ENCODE measurements at places on chromosomes 5 and 9.

DNA sequence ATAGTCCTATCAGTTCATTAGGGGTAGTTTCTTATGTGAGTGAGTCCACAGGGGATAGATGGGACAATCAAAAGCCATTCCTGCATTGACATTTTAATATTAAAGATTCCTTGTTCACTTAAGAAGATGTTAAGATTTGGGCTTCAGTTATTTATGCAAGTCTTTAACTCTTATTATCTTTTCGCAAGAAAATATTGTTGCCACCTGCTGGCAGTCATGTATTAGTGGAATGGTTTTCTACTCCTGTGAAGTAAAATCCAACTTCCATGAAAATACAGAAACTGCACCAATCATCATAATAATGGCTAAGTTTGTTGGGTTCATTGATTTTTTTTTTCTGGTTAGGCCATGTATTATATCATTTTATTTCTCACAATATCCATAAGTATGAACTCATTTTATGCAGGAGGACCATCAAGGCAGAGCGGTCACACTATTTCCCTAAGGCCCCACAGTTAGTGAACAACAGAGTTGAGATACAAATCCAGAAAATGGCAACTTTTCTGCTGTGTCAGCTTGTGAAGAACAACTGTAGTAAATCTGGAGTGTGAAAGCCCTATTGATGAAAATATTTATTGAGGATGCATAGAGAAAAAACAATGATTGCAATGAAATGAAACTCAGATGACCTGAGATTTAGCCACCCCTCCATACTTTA lies 88.5 kb upstream of the TXNDC8 start:
- no peak for DNase-seq

DNA sequence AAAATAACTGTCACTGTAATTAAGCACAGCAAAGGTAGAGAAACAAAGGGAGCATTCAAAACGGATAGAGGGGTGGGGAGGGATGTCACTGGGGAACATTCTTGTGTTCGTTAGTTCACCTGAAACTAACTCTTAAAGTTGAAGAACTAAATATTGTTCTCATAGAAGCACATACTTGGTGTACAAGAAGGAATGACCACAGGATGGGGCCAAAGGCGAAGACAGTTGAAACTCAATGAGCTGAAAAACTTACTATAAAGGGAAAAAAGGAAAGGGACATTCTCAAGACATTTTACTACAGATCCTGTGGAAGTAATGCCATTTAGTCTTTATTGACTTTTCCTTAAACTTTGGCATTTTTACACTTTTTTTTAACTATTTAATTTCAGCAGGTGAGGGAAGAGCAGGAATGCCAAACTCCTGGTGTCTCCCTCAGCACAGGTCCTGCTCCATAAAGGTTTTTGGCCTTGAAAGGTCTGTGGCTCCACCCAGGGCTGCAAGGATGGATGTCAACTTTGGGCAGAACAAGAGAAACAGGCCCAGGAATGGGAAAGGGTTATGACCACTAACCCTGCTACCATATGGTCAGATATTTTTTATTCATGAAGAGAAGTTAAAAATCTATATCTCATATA lies 197.6 kb upstream of the RASA1 start:
- no peak for DNase-seq

DNA sequence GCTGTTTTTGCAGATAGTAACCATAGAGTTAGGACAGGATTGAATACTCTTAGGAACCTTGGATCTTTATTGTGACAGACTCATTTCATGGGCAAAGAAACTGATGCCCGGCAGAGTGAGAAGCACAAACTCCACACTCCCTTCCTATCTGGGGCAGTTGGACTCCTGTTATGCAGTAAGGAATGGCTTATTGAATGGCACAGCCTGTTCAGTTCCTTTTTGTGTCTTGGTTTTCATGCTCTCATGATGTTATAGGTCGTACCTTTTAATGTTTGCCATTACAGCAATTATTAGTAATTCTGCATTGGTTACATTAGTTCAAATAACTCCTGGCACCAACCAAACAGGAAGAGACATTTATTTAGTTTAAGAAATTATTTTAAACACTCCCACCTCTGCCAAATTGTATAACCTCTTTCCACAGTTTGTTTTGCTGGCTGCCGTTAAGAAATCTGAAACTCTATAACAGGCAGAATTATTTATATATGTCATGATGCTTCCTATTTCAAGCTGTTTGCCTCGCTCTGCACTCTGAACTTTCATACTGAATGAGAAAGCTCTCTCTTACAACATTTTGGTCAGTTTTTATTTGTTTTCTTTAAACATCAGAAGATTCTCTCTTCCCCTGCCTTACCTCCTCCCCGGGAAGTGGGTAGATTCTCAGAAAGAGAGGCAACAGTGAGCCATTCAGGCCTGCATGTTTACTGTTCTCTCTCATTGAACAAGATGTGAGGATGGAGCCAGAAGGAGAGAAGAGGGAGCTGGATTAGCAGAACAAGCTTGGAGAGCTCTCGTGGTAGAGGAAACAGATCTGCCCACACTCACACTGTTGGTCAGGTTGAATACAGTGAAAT lies 144.4 kb downstream of the ARHGEF28 start:
- DNase-seq = no peak

- DNase-seq = no peak
These were observed 20.6 kb upstream of the CAST start for GRCh38 chr5:96641368-96642280.

GRCh38 chr9:70760228-70760627 lies 345.8 kb upstream of the KLF9 start:
- DNase-seq = no peak

- DNase-seq = no peak
These were observed 136.2 kb downstream of the MPDZ start for GRCh38 chr9:13143281-13143680.

DNA sequence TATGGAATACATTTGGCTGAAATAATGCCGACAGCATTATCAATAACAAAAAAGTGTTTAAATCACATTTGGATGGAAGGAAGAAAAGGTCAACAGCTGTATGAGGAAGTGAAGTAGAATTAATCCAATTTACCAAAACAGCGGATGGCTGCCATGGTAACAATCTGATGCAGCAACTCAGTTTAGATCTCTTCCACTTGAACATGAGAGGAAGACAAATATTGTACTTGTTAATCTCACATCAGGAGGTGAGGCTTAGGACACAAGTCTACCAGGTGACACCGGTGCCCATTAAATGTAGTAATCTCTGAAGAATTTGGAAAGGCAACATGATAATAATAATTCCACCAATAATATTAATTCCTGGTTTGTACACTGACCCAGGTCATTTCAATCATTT lies 2.4 kb downstream of the RASEF start:
- no peak for DNase-seq

DNA sequence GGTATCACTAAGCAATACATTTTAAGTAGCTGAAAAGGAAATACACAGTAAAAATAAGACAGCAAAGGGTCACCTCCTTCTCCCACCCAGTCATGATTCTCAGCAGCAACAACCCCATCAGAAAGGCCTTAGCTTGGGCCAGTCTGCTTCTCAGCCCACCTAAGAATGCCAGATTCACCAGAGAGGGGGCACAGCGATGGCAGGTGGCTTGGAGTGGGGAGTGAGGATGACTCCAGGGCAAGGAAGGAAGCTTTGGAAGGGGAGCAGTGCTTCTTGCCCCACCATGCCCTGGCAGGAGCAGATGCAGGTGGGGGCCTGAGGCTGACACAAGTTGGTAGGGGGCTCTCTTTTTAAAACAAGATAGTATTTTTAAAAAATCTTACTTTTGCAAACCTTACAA lies 51.4 kb downstream of the ABCA1 start:
- no peak for DNase-seq

DNA sequence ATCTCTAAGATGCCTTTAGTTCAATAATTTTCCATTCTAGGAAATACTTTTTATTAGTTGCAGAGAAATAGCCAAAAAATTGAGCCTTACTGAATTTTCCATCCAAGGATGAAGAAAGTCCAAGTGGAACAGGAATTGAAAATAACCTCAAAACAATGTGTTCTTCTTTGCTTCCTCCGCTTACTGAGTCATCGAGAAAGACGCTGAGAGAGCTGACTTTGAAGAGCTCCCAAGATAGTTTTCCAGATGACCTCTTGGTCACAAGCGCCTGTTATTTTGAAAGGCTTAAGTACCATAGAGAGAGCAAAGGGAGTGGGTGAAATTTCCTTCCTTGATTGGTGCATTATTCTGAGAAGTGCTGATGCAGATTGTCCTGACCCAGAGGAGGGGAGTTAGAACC lies 253.5 kb upstream of the ATP10B start:
- no peak for DNase-seq

GRCh38 chr9:129852579-129852978 lies 17.3 kb downstream of the USP20 start:
- no peak for DNase-seq

- no peak for DNase-seq
These were observed 98.3 kb downstream of the PSD2 start for GRCh38 chr5:139893873-139894272.

- no peak for DNase-seq
These were observed 28.2 kb downstream of the ERCC8 start for GRCh38 chr5:60916646-60917045.

- no peak for DNase-seq
These were observed 9.3 kb downstream of the TLE1 start for GRCh38 chr9:81680006-81680405.

DNA sequence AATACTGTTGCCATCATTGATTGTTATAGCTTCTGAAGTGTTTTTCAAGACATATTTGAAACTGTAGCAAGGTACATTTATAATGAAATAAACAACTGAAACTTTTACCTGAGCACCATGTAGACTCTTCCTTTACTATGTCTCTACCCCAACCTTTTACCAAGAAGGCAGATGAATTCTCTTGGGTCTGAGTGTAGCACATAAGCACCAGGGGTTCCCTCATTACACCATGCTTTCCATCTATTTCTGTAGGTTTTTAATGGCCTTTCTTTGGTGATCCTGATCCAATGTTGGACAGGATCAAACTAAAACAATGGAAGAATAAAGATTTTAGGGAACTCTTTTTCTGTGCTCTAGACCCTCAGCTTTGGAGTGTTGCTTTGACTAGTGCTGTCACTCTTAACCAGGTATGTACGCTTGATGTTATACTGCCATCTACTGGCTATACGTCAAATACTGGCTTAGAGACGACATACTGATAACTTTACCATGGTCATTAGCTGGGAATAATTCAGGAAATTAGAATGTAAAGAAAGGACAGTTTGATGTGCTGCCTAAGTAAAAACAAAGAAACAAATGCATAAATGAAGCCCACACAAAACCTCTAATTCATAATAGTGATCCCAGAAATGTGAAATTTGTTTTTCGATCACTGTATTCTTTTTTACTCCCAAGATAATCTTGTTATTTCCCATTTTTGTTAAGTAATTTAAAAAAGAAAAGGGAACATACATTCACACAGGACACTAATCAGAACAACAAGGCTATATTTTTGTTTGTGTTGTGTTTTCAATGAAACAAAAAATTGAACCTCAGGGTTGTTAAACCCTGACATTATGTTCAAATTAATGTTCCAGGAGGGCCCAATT lies 30.7 kb downstream of the IFNW1 start:
- no peak for DNase-seq
